ENCODE measurements at places on chromosomes 3 and 15. TPM values are rescaled to one million over a fixed set of nuclear protein-coding genes. Genes with fewer than 3 reads are reported as not detected.

SCN11A gene
- 0.62 TPM for polyA plus RNA-seq

EPHB1 gene
- 5.8 TPM for polyA plus RNA-seq

TM4SF1 gene
- polyA plus RNA-seq = 51.6 TPM

LRRC3B gene
- 2.0 TPM for polyA plus RNA-seq

DAG1 gene
- polyA plus RNA-seq = 125 TPM

GRCh38 chr3:165805946-165806561 lies 31.2 kb downstream of the BCHE start:
- DNase-seq = no peak

DNA sequence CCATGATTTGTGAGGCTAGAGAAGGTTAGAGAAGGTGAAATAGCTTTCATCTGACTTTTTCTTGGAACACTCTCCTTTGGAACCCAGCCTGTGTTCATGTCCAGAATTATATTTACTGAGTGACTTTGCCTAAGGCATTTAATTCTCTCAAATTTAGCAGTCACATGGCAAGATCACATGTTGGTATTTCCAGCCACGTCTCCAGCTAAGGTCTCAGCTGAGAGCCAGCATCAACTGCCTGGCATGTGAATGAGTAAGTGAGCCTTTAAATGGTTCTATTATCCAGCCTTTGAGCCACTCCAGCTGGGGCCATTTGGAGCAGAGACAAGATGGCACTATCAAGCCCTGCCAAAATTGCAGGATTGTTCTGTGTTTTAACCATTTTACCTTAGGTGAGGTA lies 130.2 kb upstream of the SGO1 start:
- DNase-seq = no peak

DNA sequence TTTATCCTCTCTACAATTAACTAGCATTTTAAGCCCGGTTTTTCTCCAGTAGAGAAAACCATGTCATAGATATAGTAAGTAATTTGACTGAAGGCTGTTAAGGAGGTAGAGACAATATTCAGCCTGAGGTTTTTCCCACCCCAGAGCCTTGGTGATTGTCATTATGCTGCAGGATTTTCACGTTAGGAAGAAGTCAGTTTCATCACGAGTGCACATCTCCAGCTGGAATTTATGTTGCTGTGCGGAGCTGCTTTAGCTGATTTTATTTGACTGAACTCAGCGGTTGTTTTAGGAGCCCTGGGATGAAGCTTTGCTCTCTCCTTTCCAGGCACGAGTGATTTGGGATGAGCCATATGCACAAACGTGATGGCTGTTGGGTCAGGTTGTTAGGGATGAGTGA lies 271.3 kb upstream of the RGMA start:
- DNase-seq = no peak

DNA sequence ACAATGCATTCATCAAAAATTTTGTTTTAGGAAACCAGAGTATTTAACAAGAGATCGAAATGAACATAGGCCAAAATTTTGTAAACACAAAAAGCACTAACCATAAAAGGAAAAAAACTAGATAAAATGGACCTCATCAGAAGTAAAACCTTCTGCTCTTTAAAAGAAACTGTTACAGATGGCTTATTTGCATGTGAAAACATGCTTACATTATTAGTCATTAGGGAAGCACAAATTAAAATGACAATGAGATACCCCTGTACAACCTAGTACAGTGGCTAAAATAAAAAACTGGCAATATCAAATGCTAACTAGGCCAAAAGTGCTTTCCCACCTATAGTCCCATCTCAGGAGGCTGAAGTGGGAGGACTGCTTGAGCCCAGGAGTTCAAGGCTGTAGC lies 19.3 kb downstream of the UBR1 start:
- DNase-seq = no peak

GRCh38 chr3:99938270-99938911 lies 120.7 kb downstream of the CMSS1 start:
- no peak for DNase-seq

DNA sequence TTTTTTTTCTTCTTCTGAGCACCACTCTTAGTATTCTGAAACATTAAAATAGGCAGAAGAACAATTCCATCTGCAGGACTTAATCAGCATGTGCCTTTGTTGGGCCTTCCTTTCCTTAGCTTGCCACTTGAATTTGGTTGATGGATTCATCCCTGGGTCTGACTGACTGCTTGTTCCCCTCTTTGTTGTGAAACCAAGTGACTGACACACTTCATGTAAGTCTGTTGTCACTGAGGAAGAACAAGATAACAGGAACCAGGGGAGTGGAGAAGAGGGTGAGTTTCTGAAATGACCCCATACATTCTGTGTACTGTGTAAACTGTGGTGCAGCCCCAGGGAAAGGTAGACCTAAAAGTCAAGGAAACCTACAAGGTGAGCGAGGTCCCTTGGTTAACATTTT lies 188.7 kb upstream of the TBC1D5 start:
- DNase-seq = no peak

GRCh38 chr3:129233538-129233937 lies 15.9 kb upstream of the COPG1 start:
- DNase-seq = no peak

GRCh38 chr3:177005718-177006405 lies 191.4 kb downstream of the TBL1XR1 start:
- no peak for DNase-seq

- no peak for DNase-seq
These were observed 24.7 kb downstream of the HCN4 start for GRCh38 chr15:73344056-73344455.

DNA sequence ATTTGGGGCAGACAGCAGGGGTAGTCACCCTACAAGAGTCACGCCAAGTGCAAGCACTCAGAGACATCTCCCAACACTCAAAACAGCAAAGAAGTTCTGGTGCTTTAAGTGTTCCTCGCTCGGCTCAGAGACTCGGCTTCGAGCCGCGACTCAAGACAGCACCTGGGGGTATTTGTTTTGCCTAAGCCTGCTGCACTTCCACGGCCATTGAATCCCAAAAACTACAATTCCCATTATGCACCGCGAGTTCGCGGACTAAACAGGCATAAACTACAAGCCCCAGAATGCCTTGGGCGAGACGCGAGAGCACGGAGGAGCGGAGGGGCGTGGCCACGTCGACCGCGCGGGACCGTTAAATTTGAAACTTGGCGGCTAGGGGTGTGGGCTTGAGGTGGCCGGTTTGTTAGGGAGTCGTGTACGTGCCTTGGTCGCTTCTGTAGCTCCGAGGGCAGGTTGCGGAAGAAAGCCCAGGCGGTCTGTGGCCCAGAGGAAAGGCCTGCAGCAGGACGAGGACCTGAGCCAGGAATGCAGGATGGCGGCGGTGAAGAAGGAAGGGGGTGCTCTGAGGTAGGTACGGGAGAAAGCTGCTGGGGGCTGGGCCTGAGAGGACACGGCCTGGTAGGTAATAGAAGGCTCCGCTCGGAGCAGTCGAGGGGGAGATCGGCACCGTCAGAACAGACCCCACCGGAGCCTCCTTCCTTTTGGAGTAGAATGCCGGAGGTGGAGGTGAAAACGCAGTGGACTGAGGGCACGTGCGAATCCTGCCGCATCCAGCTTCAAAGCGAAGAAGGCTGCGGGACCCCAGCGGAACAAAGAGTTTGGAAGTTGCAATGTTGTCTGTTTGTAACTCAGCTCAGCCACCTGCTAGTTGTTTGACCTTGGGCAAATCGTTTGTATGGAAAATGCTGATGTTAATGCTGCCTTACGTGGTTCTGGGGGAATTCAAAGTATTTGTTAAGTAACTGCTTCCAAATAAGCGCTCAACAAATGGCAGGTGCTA lies at the start of gene BUB1B:
TSS of gene BUB1B (plus strand) at position 381 of the 1,000 bp plus-strand sequence. CDS start at position 533, 152 bp downstream.
- peak; percentile 86 for DNase-seq

DNA sequence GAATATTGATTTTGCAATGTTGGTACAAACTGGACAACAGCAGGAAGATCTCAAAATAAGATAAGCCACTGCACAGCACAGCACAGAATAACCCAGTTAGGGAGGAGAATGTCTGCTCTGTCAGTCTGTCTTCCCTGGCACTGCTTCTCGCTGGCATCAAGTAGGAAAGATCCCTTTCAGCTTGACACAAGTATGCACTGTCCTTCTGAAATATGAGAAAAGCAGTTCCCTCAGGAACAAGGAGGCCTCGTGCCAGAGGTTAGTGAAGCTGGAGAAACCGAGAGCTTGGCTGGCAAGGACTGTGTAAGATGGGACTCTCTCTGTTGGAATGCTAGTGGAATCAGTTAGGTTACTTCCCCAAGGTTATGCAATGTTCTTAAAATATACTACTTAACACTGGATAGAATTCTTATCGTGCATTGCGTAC lies 59.1 kb downstream of the FMN1 start:
- DNase-seq = no peak

DNA sequence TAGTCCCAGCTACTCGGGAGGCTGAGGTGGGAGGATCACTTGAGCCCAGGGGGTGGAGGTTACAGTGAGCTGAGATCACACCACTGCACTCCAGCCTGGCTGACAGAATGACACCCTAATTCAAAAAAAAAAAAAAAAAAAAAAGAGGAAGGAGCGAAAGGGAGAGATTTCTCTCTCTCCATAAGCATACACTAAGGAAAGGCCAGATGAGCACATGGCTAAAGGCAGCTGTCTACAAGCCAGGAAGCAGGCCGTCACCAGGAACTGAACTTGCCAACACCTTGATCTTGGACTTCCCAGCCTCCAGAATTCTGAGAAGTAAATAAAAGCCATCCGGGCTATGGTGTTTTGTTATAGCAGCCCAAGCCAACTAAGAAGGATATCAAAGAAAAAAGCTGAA lies 7.5 kb downstream of the SRGAP3 start:
- DNase-seq = no peak

- DNase-seq = peak; percentile 86
These were observed at the start of gene MAPK6 for GRCh38 chr15:52018693-52019393. MAPK6 (plus strand) TSS chr15:52019219; CDS start chr15:52046461, 27,242 bp downstream.
